ENCODE measurements at places on chromosomes 2 and 18. TPM values are rescaled to one million over a fixed set of nuclear protein-coding genes. Genes with fewer than 3 reads are reported as not detected.

- H3K27ac ChIP-seq, result no peak overlapping the region
- H3K4me3 ChIP-seq, result no peak overlapping the region
- no peaks in the 10 kb centered on the region for H3K27me3 ChIP-seq
These were observed 71.7 kb upstream of the TTC21B start for GRCh38 chr2:166025313-166025712.

DNA sequence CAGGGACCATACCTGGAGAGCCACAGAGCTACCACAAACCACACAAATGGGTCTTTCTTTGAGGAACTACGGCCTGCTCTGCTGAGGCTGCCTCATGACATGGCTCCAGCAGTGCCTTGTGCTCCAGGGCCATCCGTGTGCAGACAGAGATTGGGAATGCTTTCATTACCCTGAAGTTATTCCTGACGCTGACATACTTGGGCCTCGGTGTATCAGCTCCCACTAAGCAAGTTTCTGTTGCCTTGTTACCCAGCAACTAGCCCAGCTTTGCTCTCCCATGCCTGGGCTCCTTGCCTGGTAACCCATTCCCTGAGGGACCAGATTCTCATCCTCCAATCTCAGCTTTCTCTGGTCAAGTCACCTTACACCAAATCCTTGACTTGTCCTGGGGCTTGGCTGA is 80.3 kb upstream of the FZD7 start:
- no peaks in the 10 kb centered on the region for H3K4me1 ChIP-seq
- no peak for DNase-seq
- no peaks in the 10 kb centered on the region for H3K27me3 ChIP-seq
- H3K36me3 ChIP-seq, result no peaks in the 10 kb centered on the region
- H3K4me3 ChIP-seq, result no peak overlapping the region

GRCh38 chr2:219548990-219549389 is 5.2 kb downstream of the TMEM198 start:
- no peak overlapping the region for H3K27ac ChIP-seq
- H3K4me3 ChIP-seq, result no peak overlapping the region
- H3K27me3 ChIP-seq, result no peaks in the 10 kb centered on the region
- H3K4me1 ChIP-seq, result peaks cover 5% of the 10 kb centered on the region
- DNase-seq, result no peak

GRCh38 chr2:239763433-239764097 is 261.6 kb downstream of the NDUFA10 start:
- no peaks in the 10 kb centered on the region for H3K4me1 ChIP-seq
- DNase-seq, result no peak
- no peak overlapping the region for H3K4me3 ChIP-seq
- H3K27me3 ChIP-seq, result no peaks in the 10 kb centered on the region

- no peaks in the 10 kb centered on the region for H3K4me1 ChIP-seq
- no peaks in the 10 kb centered on the region for H3K36me3 ChIP-seq
- no peaks in the 10 kb centered on the region for H3K27me3 ChIP-seq
These were observed 19.0 kb downstream of the DYM start for GRCh38 chr18:49441338-49441938.

DNA sequence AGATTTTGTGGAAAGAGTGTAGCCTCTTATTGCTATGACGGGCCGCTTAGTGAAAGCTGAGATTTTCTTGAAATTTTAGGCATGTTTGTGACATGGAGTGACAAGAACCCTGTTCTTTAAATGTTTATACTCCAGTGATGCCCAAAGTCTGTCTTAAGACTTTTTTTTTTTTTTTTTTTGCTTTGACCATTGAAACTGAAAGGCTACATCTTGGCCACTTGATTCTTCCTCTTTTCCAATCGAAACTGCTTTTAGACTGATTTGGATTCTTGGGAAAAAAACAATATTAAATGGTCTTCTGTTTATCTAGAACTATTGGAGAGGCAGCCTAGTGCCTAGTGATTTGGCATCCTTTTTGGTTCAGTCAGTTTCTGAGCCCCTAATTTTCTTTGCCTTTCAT is 2.4 kb upstream of the SLC8A1 start:
- H3K4me3 ChIP-seq, result no peak overlapping the region
- H3K36me3 ChIP-seq, result no peaks in the 10 kb centered on the region
- no peak overlapping the region for H3K27ac ChIP-seq
- no peak for DNase-seq
- no peaks in the 10 kb centered on the region for H3K4me1 ChIP-seq

DNA sequence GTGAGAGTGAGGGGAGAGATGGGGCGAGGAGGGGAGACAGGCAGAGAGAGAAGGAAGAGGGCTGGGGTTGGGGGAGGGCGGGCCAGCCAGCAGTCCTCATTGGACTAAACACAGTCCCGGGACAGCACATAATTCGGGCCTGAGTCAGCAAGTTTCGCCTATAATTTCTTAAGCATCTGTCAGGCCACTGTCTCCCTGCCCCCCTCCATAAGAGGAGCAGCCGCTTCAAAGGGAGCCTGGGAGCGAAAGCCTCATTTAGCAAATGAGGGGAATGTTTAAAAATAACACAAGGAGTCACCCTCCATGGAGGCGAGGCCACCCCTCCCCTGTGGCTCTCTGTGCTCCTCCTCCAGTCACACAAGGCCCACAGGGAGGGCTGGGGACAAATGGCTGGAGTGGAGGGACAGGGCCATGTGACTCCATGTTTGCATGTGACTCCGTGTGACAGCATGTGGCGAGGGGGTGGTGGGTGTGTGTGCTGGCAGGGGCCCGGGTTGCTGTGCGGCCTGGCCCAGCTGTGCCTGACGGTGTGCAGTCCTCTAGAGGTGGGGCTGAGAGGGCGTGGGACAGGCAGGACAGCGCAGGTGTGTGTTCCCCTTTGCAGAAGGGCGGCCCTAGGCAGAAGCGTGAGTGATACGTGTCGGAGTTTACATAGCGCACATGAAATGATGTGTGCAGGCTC is 162.4 kb downstream of the CELF4 start:
- H3K4me1 ChIP-seq, result no peaks in the 10 kb centered on the region
- no peaks in the 10 kb centered on the region for H3K27me3 ChIP-seq
- H3K4me3 ChIP-seq, result no peak overlapping the region
- H3K36me3 ChIP-seq, result no peaks in the 10 kb centered on the region
- no peak overlapping the region for H3K27ac ChIP-seq

DNA sequence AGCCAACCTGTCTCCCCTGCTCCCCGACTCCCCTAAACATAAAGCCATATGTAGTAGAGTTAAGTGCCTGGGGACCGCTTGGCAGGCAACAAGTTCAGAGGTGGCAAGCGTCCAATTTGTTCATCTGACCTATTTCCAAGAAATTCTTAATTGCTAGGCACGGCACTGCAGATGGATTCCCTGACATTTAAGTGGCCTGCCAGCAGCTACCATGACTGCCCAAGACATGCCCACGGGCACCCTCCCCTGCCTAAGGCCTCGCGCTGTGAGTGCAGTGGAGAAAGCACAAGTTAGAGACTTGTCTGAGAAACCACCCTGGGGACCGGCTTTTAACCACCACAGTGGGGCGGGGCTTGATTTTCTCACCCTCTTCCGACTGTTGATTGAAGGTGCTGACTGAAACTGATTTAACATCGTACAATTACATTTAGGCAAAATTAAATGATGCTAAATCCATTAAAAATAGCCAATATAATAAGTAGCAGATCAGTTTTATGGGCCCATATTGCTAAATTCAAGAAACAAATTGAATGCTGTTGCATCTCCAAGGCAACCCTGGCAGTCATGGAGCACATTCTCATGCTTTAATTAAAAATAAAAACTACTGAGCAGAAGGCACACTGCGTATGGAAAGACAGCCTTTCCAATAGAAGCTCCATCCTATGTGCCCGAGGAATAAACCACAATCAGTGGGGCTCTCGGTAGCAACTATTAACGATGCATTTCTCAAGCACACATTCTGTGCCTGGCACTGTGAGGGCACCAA is 163.6 kb upstream of the ACAA2 start:
- H3K36me3 ChIP-seq, result no peaks in the 10 kb centered on the region
- no peak for DNase-seq
- H3K27me3 ChIP-seq, result peaks cover 42% of the 10 kb centered on the region
- H3K4me1 ChIP-seq, result no peaks in the 10 kb centered on the region
- H3K27ac ChIP-seq, result no peak overlapping the region
- H3K4me3 ChIP-seq, result no peak overlapping the region

DNA sequence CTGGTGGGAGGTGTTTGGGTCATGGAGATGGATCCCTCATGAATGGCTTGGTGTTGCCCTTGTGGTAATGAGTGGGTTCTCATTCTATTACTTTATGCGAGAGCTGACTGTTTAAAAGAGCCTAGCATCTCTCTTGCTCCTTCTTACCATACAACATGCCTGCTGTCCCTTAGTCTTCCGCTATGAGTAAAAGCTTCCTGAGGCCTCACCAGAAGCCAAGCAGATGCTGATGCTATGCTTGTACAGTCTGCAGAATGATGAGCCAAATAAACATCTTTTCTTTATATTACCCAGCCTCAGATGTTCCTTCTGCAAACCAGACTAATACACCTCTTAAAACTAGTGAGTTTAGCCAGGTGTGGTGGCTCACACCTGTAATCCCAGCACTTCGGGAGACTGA is 23.1 kb downstream of the EVA1A start:
- H3K27me3 ChIP-seq, result no peaks in the 10 kb centered on the region
- no peaks in the 10 kb centered on the region for H3K36me3 ChIP-seq
- no peak overlapping the region for H3K27ac ChIP-seq
- H3K4me1 ChIP-seq, result no peaks in the 10 kb centered on the region
- H3K4me3 ChIP-seq, result no peak overlapping the region
- no peak for DNase-seq

- H3K4me1 ChIP-seq, result peaks cover 10% of the 10 kb centered on the region
- H3K27me3 ChIP-seq, result no peaks in the 10 kb centered on the region
- H3K36me3 ChIP-seq, result no peaks in the 10 kb centered on the region
- DNase-seq, result peak; percentile 67
These were observed 2.1 kb downstream of the DNAH7 start for GRCh38 chr2:196066291-196067087.

- H3K36me3 ChIP-seq, result no peaks in the 10 kb centered on the region
- no peaks in the 10 kb centered on the region for H3K4me1 ChIP-seq
- H3K27me3 ChIP-seq, result no peaks in the 10 kb centered on the region
- DNase-seq, result no peak
- H3K27ac ChIP-seq, result no peak overlapping the region
- no peak overlapping the region for H3K4me3 ChIP-seq
These were observed 820.6 kb upstream of the PIK3C3 start for GRCh38 chr18:41134426-41134825.

GRCh38 chr2:18752022-18752493 is 162.7 kb upstream of the NT5C1B start:
- H3K36me3 ChIP-seq, result no peaks in the 10 kb centered on the region
- H3K4me3 ChIP-seq, result no peak overlapping the region
- H3K27ac ChIP-seq, result no peak overlapping the region
- H3K27me3 ChIP-seq, result peaks cover 6% of the 10 kb centered on the region

GRCh38 chr18:8162802-8163201 is 446.4 kb upstream of the RAB12 start:
- no peaks in the 10 kb centered on the region for H3K36me3 ChIP-seq
- H3K4me1 ChIP-seq, result no peaks in the 10 kb centered on the region
- DNase-seq, result no peak
- no peak overlapping the region for H3K4me3 ChIP-seq
- H3K27ac ChIP-seq, result no peak overlapping the region

DNA sequence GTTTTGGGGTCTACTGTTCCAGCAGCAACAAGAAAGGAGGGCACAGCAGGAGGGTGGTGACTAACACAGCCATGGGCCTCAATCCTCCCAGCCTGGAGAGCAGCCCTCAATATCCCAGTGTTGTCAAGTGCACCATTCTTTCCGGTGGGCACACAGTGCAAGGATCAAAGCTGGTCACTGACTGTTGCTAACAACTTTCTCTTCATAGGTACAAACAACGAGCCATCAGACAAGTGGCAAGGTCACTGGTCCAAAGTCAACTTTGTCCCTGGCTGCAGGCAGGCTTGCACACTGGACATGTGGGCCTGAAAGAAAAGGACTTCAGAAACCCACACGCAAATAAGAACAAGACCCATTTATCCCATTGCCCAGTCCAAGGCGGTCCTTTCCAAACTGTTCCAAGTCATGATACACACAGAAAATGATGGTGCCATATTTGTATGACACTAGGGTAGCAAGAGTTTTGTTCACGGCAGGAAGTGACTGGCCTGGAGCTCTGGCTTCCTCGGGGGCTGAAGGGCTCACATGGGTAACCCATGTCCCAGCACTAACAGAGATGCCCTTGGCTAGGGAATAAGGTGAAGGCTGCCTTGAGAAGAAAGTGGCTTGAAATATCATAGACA is 57.0 kb downstream of the KCTD1 start:
- no peak overlapping the region for H3K27ac ChIP-seq
- H3K36me3 ChIP-seq, result no peaks in the 10 kb centered on the region
- no peak overlapping the region for H3K4me3 ChIP-seq
- H3K4me1 ChIP-seq, result no peaks in the 10 kb centered on the region

DNA sequence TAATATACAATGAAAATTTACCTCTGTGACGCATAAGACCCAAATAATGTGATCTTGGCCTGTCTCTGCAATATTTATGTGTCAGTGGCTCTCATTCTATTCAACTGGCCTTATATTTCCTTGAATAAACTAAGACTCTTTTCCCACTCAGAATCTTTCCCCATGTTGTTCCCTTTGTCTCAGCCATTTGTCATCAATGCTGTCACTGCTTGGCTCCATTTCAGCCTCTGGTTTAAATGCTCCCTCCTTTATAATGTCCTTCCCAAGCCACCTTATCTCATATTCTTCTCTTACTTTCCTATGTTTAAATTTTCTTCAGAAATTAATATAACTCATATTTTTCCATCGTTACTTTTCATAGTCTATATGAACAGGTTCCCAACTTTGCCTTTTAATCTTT is 158.3 kb upstream of the DTNA start:
- H3K4me1 ChIP-seq, result no peaks in the 10 kb centered on the region
- H3K36me3 ChIP-seq, result no peaks in the 10 kb centered on the region
- no peak for DNase-seq
- H3K27me3 ChIP-seq, result peaks cover 4% of the 10 kb centered on the region

GRCh38 chr18:79668203-79668602 is 11.4 kb upstream of the CTDP1 start:
- DNase-seq, result no peak
- H3K4me1 ChIP-seq, result no peaks in the 10 kb centered on the region
- H3K36me3 ChIP-seq, result no peaks in the 10 kb centered on the region
- peaks cover 28% of the 10 kb centered on the region for H3K27me3 ChIP-seq
- H3K27ac ChIP-seq, result no peak overlapping the region
- H3K4me3 ChIP-seq, result no peak overlapping the region

GRCh38 chr18:54094474-54094873 is 130.0 kb downstream of the MBD2 start:
- H3K4me1 ChIP-seq, result peaks cover 4% of the 10 kb centered on the region
- H3K27ac ChIP-seq, result no peak overlapping the region
- no peaks in the 10 kb centered on the region for H3K27me3 ChIP-seq
- no peaks in the 10 kb centered on the region for H3K36me3 ChIP-seq
- no peak for DNase-seq

- H3K27me3 ChIP-seq, result no peaks in the 10 kb centered on the region
- H3K27ac ChIP-seq, result no peak overlapping the region
- no peak for DNase-seq
- H3K4me1 ChIP-seq, result no peaks in the 10 kb centered on the region
These were observed 1.8 kb downstream of the NGEF start for GRCh38 chr2:233011268-233011650.

GRCh38 chr2:216922175-216922780 is 62.4 kb upstream of the TNP1 start:
- no peaks in the 10 kb centered on the region for H3K4me1 ChIP-seq
- H3K36me3 ChIP-seq, result no peaks in the 10 kb centered on the region
- H3K27ac ChIP-seq, result no peak overlapping the region
- no peak overlapping the region for H3K4me3 ChIP-seq
- H3K27me3 ChIP-seq, result no peaks in the 10 kb centered on the region
- DNase-seq, result no peak

RNU2-63P gene
- total RNA-seq, result 11.4 TPM

C2orf80 gene
- total RNA-seq, result not detected

KATNAL2 gene
- total RNA-seq, result 15.4 TPM

PLGLB1 gene
- 3.3 TPM for total RNA-seq

HES6 gene
- total RNA-seq, result 26.9 TPM

ARHGEF33 gene
- 0.35 TPM for total RNA-seq

AGAP1 gene
- 27.5 TPM for total RNA-seq

SAG gene
- 1.3 TPM for total RNA-seq

FAHD2B gene
- total RNA-seq, result 9.0 TPM

SLC4A5 gene
- total RNA-seq, result 1.8 TPM

SERPINB3 gene
- total RNA-seq, result not detected

SIX2 gene
- not detected for total RNA-seq

Data from A673 (cell line).